GM12892 (cell line): ENCODE measurements at places on chromosomes 1 and 21.

- no peak for DNase-seq
Observed at GRCh38 chr1:89906088-89906487, 85.3 kb downstream of the LRRC8D start.

GRCh38 chr1:227369102-227369760 lies 50.9 kb upstream of the CDC42BPA start:
- DNase-seq = no peak

- no peak for DNase-seq
Observed at GRCh38 chr1:179206812-179207211, 22.7 kb downstream of the ABL2 start.

- no peak for DNase-seq
Observed at GRCh38 chr1:30808067-30808662, 50.6 kb upstream of the LAPTM5 start.

DNA sequence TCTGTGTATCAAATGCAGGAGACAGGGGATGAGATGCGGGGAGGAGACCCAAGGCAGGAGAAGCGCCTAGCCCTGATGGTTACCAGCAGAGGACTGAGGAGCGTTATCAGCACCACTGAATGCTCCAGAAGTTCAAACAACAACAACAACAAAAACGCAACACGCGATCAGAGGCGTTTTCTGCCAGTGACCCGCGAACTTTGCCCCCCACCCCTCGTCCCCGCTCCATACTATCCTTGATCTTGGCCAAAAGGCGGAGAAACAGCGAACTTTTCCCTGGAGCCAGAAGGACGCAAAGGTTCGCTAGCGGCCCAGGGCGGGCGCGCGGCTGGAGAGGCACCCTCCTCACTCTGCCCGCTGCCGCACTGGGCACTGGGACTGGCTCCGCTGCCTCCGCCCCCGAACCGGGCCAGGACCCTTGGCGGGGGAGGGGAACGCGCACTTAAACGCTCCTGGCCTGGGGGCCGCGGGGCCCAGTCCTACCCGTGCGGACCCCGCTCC lies 699 bp downstream of the ECHDC2 start:
- DNase-seq = no peak

DNA sequence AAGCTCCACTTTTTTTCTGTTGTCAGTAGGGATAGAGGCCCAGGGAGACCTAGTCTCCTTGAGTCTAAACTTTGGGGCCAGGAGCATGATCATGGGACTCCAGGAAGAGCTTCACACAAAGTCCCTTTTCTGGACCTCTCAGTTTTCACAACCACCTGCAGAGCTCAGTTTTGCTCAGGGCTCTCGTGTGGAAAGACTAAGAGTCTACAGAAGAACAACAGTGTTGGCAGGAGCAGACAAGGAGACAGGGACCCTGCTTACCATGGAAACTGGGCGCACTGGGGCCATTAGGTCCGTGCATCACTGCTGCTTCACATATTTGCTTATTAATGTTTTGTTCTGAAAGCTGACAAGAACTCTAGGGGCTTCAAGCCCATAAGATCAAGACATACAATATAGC lies 63.9 kb upstream of the HSD17B7 start:
- no peak for DNase-seq

- no peak for DNase-seq
Observed at GRCh38 chr21:45845063-45845769, 136.4 kb upstream of the COL6A1 start.

GRCh38 chr1:230139741-230140140 lies 72.7 kb downstream of the GALNT2 start:
- DNase-seq = no peak

- DNase-seq = no peak
Observed at GRCh38 chr1:167820684-167821355, 93.1 kb downstream of the ADCY10 start.

DNA sequence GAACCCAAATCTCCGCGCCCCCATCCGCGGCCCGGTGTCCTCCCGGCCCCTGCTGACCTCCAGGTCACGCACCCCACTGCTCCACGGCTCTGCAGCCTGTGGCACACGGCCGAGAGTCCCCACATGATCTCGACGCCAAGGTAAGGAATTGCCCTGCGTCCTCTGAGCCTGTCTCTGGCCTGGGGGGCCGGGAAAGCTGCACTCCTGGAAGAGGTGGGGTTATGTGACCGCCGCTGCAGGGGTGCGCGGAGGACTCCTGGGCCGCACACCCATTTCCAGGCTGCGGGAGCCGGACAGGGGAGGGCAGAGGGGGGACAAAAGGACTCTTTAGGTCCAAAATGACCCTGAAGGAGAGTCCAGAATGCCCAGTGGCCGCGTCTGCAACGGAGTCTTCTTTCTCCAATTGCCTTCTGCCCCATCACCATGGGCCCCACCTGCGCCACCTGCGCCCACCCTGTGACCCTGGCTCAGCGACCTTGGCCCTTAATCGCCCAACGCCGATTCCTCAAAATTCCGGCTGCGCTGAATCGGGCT lies 997 bp upstream of the SIM2 start:
- peak; percentile 24 for DNase-seq

GRCh38 chr1:3136532-3136931 lies 67.5 kb downstream of the PRDM16 start:
- DNase-seq = no peak

GRCh38 chr1:201266774-201267173 lies 16.5 kb upstream of the PKP1 start:
- no peak for DNase-seq

GRCh38 chr1:225835856-225836255 lies 25.9 kb downstream of the EPHX1 start:
- DNase-seq = no peak

GRCh38 chr1:183869230-183869629 lies 64.3 kb downstream of the RGL1 start:
- no peak for DNase-seq

GRCh38 chr1:115239426-115239825 lies 98.6 kb downstream of the NGF start:
- DNase-seq = no peak

DNA sequence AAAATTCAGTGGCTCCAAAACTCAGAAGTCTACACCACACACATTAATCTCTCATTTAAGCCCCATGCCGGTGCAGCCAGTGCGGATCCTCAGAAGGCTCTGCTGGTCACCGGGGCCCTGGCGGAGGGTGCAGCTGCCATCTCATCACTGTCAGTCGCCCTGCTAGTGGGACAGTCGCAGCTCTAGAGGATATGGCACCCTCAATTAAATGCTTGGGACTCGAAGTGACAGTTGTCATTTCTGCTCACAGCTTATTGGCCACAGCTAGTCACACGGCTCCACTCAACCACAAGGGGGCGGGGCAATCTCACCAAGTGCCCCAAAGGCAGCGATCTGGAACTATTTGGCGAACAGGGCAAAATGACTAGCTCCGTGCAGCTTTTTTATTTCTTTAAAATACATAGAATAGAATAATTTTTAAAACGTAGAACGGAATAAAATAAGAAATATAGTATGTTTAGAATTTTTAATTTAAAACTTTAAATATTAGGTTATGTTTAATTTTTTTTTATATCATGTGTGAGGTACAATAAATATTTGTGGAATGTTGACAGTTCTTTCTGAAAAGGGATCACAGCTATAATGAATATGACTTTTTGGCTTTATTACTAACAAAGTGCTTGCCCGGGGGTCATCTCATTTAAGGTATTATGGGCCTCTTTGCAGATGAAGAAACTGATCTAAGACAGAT lies 8.0 kb upstream of the MAN1C1 start:
- peak; percentile 61 for DNase-seq

- DNase-seq = no peak
Observed at GRCh38 chr1:87615901-87616300, 287.2 kb downstream of the LMO4 start.

GRCh38 chr1:74811436-74812179 lies 78.7 kb downstream of the TYW3 start:
- DNase-seq = no peak

- no peak for DNase-seq
Observed at GRCh38 chr1:109689844-109690405, 2.3 kb downstream of the GSTM1 start.

GRCh38 chr1:65075123-65075976 lies 72.7 kb upstream of the AK4 start:
- DNase-seq = peak; percentile 29

DNA sequence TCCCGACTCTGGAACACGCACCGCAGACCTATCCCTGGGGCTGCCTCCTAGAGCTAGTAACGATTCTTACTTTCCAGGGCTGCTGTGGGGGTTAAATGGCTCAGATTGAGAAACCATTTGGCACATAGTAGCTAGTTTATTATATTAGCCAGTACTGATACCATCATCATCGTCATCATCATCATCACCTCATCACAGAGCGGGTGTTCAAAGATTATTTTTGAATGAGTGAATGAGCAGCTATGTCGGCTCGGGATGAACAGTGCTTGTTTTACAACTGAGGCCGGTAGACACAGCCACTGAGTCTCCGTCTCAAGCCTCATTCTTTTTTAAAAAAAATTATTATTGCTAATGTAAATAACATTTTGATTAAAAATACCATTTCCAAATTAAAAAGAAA lies 13.5 kb upstream of the AJAP1 start:
- DNase-seq = no peak

DNA sequence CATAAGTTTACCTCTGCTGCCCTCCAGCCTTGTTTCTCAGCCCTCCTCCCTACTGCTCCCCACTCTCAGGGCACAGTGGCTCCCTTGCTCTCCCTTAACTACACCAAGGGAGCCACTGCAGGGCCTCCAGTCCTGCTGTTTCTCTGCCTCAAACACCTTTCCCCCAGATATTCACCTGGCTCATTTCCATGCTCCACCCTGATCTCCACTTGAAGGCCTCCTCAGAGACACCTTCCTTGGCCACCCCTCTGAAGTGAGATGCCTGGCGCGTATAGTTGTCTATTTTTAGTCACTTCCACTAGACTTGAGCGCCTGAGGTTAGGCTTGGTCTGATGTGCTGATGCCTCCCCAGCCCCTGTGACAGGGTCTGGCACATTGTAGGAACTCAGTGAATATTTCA lies 34.9 kb downstream of the SEC16B start:
- DNase-seq = no peak

DNA sequence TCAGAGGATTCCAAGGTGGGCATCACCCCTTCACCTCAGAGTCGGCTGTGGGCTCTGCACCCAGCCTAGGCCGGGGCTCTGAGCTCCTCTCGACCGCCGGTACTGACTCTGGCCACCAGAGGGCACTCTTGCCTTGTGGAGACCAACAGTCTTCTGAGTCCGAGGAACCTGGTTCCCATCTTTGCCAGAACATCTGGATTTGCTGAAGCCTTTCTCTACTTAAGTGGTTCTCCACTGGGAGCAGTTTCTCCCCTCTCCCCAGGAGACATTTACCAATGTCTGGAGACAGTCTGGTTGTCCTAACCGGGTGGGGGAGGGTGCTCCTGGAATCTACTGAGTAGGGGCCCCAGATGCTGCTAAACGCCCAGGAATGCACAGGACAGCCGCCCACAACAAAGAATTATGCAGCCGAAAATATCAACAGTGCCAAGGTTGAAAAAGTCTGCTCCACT lies 9.4 kb downstream of the ETV3L start:
- peak; percentile 72 for DNase-seq

- no peak for DNase-seq
Observed at GRCh38 chr1:22452481-22452957, 868 bp downstream of the ZBTB40 start.

- DNase-seq = peak; percentile 6
Observed at GRCh38 chr21:29064850-29065481, 8.5 kb downstream of the CCT8 start.

- no peak for DNase-seq
Observed at GRCh38 chr1:116944613-116945012, 34.9 kb downstream of the PTGFRN start.

DNA sequence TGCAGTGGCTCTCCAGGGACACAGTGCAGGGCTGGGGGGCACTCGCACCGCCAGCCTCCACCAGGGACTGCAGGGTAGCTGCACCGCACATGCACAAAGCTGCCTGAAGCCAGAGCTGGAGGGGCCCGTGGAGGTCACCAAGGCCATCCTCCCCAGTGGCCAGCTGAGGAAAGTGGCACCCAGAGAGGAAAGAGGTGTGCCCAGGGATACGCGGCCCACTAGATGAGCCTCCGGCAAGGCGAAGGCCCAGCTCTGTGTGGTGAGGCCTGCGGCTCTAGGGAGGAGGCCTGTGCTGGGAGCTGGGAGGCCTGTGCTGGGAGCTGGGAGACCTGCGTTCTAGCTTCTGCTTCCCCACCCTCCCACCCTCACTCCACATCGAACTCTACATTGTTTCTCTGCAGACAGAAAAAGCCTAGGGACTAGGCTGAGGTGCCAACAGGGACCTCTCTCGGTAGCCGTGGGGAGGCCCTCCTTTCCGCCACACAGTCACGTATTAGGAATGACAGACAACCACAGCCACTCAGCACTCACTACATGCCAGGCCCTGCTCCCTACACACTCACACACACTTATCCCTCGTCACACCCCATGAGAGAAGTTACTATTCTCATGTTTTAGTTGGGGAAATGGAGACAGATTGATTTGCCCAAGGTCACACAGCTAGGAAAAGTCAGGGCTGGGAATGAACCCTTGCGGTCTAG lies 921 bp upstream of the ASCL5 start:
- no peak for DNase-seq

DNA sequence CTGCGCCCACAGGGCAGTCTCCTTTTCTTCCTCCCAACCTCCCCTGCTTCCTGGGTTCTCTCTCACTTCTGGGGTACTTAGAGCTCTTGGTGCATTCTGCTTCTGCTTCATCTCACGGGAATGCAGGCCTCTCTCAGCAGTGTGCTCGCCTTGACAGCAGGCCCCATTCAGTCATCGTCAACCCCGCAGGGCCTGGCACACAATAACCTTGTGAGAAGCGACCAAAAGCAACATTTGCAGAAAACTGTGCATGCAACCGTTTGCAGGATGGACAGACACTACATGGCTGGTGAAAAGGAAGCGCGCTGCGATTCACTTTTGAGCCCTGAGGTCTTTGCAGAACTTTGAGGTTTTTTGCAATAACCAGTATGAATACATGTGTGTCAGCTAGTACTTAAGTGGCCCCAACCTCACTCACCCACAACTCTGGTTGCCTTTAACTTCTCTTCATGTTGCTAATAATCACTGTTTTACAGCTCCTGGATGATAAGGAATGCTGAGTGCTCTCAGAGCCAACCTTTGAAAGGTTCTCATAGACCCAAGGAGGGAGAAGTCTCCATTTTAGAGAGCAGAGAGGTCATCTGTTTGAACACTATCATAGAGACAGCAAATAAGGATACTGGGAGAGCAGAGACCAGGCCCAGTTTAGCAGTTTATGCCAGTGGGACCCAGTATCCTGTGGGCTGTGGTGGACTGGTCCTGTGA lies 2.5 kb upstream of the CD160 start:
- no peak for DNase-seq

DNA sequence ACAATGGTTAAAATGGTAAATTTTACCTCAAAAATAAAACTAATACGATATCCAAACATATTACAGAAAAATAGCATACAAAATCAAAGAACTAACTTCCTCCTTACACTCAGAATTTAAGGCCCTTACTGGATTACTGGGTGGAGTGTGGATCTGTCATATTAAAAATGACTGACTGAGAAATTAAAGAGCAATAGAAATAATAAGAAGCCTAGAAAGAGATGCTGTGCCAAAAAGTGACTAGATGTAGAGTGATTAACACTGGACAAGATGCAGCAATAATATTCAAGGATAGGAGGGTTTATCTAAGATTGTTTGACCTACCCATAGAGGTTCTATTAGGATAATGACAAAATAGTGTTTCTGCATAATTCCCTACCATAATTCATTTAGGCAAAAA lies 424.3 kb downstream of the SETD4 start:
- no peak for DNase-seq

GRCh38 chr1:238647877-238648276 lies 738.5 kb upstream of the CHRM3 start:
- DNase-seq = no peak
